GM13976 (cell line): ENCODE measurements at places on chromosomes 16 and 17.
A peak's percentile ranks its signal among the peaks of the same experiment; 100 is the strongest.

DNA sequence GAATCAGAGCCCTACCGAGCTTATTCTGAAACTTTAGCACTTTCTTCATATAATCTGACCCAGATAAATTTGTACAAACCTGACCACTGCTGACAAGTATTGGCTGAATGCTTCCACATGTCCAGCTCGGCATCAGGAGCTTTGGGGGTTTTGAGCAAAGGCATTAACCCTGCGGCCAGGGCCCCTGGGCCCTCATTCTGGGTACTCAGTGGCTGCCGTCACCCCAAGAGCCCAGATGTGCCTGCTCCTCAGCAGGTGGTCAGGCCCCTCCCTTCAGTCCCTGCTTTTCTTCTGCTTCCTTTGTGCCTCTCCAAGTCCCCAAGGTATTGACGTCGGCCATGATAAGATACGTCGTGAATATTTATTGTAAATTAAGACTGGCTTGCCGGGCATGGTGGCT is 47.3 kb upstream of the CHMP6 start:
- no peak for DNase-seq

- no peak for DNase-seq
Observed at GRCh38 chr16:89504091-89504490, 4.1 kb upstream of the SPG7 start.

GRCh38 chr16:78686601-78687000 is 587.1 kb downstream of the WWOX start:
- DNase-seq: no peak

DNA sequence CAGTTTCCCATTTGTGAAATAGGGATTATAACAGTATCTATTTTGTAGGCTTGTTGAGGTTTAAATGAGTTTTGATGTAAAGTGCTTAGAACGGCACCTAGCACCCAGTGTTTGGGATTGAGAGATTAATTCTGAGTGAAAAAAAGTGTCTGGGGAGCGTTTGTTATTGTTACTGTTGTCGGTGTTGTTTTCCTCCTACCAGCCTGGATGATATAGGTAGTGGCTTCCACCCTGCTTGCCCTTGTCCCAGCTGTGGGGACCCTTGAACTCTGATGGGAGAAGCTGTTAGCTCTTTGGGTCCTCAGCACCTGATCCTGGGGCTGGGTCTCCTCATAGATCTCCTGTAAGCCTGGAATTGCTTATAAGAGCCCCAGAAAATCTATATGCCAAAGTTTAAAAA is 4.9 kb downstream of the FMNL1 start:
- DNase-seq: no peak

DNA sequence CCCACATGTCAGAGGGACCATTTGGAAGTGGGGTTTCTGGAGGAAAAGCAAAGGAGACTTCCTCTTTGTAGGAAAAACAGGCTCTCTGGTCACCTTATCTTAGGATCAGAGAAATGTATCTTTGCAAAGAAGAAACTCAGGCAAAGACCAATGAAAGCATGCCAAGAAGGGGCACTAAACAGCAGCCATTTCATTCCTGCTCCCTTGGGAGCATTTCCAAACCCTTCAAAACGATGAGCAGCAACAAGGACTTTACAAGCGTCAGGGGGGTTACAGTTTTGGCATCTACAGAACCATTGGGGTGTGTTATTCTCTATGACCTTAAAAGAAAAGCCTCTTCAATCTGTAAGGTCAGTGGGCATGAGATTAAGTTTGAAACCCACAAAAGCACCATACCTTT is 122.8 kb downstream of the SMG6 start:
- no peak for DNase-seq

DNA sequence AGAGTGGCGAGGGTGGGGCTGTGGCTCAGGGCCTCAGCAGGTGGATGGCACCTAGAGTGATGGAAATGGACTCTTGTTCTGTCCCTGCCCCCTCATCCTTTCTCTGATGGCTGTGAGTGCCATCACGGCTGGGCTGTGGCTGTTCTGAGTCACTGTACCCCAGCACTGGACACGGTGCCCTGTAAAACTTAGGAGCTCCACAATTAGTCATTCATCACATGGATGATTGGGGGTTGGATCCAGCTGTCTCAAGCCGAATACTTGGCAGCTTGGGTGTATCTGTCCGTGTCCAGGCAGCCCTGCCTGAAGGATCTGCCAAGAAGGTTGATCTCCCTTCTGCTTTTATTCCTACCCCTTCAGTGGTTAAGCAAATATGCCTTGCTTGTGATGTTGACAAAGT is 295.5 kb upstream of the EEF2KMT start:
- no peak for DNase-seq

DNA sequence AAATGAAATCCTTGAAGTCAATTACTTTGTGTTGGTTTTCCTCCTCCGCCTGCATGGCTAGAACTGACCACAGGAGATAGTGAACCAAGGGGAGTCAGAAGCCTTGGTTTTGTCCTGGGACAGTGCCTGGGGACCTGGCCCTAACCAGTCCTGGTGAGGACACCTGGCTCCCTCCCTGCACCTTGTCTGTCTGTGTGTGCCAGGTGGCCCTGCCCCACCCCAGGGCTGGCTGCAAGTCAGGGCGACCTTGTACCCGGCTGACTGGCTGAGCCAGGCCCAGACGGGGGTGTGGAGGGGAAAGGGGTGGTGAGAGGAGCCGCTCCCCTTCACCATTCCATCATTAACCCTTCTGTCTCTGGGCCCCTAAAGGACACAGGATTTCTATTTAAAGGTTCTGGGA is 3.4 kb downstream of the RAPGEFL1 start:
- no peak for DNase-seq

DNA sequence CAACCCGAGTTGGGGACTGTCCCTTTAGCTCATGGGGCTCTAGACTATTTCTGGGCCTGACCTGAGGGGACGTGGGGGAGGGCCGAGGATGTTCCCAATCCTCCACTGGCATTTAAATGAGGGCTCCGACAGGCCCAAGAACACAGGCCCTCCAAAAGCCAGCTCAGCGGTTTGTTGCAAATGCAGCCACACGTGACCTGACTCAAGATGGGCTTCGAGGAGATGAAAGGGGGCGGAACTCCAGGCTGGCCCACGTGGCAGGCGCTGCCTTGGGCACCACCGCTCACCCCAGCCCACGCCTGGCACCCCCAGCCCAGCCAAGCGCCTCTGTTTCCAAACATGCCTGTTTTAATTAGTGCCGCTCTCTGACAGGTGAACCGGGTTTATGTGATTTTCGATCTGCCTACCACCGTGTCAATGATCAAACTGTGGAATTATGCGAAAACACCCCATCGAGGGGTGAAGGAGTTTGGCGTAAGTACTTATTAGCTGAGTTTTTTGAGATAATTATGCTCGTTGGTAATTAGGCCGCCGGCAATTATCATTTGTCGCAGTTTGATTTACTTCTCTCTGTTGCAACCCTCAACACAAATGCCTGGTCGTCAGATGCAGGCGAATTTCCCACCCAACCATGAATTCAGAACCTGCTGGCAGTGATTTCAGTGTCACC is 226.7 kb downstream of the KATNIP start:
- DNase-seq: no peak

DNA sequence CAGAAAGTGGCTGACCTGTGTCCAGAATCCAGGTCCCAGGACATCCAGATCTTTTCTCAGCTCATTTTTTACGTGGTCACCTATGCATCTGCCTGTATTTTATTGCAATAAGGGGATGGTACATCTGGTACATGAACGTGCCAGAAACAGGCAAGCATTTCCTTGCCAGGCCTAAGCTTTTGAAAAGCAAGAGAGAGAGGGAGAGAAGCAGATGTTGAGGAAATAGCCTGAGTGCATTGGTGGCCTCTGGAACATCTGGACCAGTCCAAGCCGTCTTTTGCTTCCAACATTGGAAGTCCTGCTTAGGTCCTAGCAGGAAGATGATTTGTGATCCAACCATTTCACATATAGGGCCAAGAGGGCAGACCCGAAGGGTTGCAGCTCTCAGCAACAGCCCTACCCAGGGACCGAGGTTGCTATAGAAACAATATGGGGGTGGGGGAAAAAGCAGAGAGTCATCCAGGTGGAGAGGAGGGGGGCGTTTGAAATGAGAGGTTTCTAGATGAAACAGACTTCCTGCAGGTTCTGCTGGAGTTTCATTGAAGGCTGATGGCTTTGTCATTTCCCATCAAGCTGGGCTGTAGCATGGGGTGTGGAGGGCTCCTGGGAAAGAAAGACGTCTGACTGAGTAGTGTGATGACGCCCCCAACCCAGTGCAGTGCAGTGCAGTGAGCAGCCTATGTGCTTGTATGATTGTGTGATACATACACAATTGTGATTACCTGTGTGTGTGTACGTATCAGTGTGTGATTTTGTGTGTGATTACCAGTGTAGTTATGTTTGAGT is 61.6 kb downstream of the SHISA6 start:
- no peak for DNase-seq

DNA sequence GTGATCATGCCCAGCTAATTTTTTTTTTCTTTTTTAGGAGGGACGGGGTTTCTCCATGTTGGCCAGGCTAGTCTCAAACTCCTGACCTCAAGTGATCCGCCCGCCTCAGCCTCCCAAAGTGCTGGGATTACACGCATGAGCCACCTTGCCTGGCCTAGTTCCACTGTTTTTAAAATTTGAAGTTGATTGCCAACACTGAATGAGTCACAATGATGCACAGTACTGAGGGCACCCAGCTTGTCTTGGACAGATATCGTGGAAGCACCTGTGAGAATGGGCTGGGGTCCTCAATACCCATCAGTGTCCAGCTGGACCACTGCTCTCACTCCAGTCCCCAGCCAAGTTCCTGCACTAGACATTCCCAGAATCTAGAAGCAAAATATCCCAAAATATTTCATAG is 2.5 kb downstream of the KNOP1 start:
- no peak for DNase-seq

GRCh38 chr17:36942019-36942599 is 4.8 kb downstream of the LHX1 start:
- peak; percentile 12 for DNase-seq

DNA sequence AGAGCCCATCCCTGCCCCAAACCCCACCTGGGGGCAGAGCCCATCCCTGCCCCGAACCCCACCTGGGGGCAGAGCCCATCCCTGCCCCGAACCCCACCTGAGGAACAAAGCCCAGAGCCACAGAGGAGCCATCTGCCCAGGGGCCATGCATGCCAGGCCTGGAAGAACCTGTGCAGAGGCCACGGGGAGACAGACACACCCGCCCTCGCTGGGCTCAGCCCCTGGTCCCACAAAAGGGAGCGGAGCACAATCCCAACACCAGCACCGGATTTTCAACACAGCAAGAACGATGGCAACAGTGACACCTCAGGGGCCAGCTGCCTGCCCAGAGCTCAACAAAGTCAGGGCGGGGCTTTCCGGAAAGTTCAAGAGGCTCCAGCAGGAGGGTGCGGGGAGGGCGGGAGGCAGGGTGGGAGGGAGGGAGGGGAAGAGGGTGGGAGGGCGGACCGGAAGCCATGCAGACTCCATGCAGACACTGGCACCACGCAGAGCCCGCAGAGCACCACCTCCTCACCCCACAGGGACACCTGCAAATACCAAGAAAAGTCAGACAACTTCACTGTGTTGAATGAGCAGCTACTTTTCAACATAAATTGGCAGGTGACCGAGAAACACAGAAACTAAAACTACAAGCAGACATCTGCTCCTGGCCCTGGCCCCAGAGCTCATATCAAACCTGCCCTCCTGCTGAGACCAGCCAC is 27.9 kb upstream of the C16orf95 start:
- no peak for DNase-seq

- no peak for DNase-seq
Observed at GRCh38 chr17:42135664-42136653, 13.4 kb downstream of the HSPB9 start.

- no peak for DNase-seq
Observed at GRCh38 chr17:48579471-48579759, 1.3 kb upstream of the HOXB4 start.
